ENCODE measurements at places on chromosomes 16 and 17.
A peak's percentile ranks its signal among the peaks of the same experiment; 100 is the strongest.

DNA sequence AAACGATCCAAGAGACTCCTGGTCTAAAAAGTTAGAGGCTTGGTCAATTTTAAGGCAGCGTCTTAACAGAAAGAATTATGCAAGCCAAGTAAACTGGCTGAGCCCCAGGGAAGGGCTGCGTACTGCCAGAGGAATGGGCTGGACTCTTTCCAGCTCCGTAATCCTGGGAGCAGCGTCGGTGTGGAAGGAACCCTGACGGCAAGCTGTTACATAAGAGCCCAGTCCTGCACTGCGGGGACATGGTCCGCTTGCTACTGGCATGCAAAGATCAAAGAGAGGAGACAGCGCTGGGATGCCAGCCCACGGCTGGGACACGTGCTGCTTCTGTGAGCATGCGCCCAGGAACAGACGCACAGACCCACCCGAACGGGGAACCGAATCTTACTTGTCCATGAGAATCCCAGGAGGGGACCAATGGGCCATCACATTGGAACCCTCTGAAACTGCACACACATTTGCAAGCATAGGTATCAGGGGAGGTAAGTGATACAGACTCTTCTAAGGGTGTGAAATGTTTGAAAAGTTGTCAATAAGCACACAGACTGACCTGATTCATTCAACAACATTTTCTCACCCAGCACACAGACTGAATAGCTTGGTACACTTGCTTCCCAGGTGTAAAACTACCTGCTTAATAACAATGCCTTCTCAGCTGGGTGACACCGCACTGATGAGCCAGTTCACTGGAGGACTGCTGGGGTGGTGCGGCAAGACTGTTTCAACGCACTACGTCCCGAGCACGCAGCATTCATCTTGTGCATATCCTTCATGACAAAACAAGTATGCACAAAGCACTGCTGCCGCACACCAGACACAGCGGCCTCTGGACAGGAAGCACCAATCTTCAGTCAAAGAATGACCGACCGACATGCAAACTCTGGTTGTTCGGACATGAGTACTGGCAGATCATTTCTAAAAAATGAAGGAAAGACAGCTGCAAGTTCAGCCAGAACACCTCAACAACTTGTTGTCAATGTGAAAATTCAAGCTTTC lies 94.9 kb downstream of the ANKRD11 start:
- DNase-seq, result no peak

DNA sequence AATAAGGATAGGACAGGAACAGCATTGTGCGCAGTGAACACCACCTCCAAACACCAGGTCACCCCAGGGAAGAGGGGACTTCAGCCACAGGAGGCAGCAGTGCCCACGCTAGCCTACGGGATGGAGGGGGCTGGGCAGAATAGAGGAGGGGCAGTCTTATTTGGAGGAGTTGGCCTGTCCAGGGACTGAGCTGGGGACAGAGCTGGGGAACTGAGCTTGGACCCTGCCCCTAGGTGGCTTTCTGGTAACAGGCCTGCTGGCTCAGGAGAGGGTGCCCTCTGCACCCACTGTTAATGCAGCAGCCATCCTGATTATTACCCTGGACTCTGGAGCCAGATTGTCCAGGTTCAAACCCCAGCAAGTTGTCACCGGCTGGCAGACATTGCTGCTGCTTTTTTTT lies 9.3 kb downstream of the CCDC102A start:
- DNase-seq, result no peak

DNA sequence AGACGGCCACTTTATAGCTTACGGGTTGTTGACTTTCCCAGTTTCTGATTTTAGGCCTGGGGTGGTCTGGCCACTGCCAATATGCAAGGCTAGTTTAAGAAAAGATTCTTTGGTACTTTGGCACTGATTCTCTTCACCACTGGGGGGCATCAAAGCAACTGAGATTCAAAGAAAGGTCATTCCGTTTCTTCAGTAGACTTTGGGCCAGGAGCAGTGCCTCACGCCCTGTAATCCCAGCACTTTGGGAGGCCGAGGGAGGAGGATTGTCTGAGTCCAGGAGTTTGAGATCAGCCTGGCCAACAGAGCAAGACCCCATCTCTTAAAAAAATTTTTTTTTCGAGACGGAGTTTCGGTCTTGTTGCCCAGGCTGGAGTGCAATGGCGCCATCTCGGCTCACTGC lies 53.0 kb downstream of the RPA1 start:
- DNase-seq, result peak; percentile 44

DNA sequence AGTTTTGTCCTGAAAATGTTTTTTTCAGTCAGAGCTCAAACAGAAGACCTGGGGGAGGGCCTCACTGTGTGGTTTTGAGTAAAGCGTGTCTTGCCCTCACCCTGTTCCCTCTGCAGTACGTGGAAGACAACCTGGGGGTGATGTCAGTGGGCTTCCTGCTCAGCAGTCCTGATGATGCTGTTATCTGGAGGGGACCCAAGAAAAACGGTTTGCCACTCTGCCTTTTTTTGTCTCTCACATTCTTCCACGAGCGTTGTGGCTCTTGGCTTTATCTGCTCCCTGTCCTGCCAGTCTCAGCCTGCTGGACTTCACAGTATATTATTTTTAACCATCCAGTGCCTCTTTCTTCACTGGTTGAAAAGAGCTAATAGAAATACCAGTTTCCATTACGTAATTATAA lies 12.9 kb downstream of the NUBP1 start:
- no peak for DNase-seq

GRCh38 chr16:59605706-59606105 lies 871.6 kb upstream of the GOT2 start:
- no peak for DNase-seq

GRCh38 chr16:58509256-58510096 lies 5.8 kb upstream of the SETD6 start:
- DNase-seq, result no peak

DNA sequence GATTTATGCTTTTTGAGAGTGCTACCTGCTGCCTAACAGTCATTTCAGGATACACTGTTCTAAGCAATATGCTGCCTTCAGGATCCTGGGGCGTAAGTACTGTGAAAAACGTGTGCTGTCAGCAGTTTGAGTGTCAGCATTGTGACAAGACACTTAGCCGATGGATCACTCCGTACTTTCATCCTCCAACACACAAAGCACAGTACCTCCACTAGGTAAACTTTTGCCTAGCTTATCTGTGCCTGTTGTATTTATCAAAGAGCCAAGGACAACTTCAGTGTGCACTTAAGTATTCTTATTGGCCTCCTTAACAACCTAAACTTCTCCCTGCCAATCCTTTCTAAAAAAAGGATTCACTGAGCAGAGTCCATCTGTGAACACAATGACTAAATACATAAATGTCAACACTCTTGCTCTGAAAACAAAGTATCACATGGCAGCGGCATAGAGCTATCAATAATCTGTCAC lies 33.8 kb upstream of the PHLPP2 start:
- DNase-seq, result no peak

Measured in NCI-H69 (cell line).